ENCODE measurements at places on chromosomes 12 and 14.

DNA sequence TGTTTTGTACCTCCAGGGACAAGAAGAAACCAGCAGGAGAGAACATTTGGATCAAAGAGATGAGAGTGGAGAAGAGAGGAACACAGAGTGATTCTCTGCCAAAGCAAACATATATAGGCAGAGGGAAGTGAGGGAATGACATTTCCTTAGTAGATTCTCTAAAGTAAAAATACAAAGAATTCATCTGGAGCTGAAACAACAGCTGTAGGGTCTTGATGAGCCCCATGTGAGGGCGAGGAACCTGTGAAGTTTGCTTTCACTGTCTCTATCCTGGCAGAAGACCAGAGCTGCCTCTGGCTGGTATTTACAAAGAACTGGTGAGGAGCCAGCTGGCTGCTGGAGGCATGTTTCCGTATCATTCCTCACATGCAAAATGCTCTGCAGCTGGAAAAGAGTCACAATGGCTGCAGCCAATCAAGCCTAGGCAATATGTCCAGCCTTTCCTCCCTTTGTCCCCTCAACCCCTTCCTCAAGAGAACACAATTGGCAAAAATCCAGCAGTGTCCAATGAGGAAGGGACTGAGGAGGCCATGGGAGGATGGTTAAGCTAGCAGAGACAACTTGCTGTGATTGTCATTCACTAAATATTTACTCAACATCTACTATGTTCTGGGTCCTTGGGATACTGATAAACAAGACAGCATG is 122.5 kb downstream of the PHLDA1 start:
- peak; percentile 73 for DNase-seq

DNA sequence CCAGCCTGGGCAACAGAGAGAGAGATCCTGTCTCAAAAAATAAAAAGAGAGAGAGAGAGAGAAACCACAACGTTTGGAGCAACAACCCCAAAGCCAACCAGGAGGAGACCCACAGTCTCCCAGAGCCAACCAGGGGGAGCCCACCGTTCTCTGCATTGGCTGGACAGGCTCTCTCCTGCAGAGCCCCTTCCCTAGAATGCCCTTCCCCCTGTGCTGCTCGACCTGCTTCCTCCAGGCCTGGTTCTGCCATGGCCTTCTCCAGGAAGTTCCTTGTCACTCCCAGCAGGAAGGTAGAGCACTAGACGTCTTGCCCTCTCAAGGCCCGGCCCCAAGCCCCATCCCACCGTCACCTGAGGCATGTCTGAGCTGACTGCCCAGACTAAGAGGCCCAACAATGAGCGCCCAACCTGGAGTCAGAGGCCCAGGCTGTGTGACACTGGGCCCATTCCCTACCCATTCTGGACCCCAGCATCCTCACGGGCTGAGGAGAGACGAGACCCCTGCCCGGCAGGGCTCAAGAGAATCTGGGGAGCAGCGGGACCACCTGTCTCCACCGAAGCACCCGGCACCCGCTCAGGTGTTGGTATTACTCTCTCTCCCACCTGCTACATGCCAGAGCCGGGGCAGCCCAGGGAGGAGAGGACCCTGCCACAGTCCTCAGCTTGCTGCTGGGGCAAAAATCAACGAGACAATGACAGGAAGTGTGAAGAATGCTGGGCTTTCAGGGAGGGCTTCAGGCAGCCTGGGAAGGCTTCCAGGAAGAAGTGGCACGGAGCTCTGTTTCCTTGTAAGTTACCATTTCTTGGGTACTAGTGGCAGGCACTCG is 61.2 kb downstream of the DIO3 start:
- DNase-seq = no peak

- no peak for DNase-seq
These were observed 1044.3 kb downstream of the BCL11B start for GRCh38 chr14:98227727-98228111.

DNA sequence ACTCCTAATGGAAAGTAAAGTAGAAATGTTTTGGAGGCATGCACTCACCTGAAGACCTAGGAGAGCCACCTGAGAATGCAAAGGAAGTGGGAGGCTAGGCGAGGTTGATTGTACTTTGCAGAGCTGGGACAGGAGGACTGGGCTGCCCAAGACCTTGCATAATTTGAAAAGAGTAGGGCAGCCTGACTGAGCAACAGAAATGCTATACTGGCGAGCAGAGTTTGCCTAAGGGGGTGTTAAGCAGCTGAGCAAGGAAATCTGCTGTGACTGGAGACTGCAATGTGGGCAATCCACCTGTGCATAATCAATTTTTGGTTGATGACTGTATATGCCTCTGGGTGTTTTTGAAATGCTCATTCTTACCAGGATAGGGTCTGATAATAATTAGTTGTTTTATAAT is 834.1 kb downstream of the TRHDE start:
- no peak for DNase-seq

- DNase-seq = peak; percentile 22
These were observed 62.7 kb downstream of the RBM19 start for GRCh38 chr12:113903381-113903863.

DNA sequence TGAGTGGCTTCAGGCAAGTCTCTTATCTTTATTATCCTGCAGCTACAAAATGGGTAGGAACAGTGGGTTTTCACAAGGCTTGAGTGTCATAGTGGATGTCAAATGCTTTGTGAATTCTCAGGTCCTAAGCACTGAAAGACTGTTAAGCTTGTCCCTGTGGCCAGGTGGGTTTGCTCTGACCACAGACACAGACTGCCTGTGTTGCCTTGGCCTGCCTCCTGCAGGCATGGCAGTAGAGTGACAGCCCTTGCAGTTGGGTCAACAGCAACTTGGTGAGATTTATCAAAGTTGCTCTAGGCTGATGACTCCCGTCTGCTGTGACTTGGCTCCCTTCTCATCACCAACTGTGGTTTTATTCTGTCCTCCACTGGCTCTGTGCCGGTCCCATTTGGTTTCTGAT is 520.0 kb upstream of the CCDC196 start:
- DNase-seq = no peak

- DNase-seq = no peak
These were observed 167.2 kb downstream of the ETNK1 start for GRCh38 chr12:22792138-22792537.

DNA sequence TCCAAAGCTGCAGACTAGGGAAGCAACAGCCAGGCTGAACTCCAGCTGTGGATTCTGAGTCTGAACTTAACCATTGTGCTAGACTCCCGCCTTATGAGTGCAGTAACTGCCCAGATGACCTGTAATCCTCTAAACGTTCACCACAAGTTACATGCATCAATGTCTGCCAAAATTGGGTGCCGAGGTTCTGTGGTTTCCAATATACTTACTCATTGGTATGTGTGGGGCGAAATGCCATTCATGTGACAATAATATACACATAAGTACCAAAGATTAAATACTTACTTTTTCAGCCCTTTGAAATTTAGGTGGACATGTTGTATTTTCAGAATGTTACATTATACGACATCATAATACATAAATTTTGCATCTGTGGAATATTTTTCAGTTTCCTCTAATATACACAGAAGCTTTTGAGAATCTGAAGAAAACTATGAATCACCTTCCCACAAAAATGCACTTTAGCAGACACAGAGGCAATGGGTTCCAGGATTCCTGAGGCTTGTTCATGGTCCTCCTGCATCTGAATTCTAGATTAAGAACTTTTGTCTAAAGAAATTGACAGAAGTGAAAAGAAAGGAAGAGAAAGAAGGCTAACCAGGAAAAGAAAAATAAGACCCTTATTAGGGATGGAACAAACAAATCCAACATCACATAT is 31.7 kb downstream of the GRIP1 start:
- DNase-seq = peak; percentile 98

- DNase-seq = peak; percentile 17
These were observed 88.0 kb upstream of the TMEM132C start for GRCh38 chr12:128178966-128179365.

DNA sequence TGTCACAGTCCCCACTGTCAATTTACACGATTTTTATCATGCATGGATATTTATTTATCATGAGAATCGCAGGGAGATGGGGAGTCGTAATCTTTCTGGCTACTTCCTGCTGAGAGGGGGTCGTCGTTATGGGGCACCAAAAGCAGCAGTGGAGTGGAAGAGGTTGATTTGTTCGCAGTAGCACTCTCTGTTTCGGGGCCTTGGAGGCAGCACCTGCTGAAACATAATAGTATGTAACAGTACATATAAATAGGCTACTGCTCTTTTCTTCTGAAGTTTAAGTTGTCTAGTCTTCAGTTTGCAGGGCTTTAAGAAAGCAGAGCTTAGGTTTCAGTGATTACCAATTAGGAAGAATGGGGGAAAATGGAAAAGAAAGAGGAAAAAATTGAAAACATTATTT is 3.8 kb downstream of the SOAT2 start:
- no peak for DNase-seq

DNA sequence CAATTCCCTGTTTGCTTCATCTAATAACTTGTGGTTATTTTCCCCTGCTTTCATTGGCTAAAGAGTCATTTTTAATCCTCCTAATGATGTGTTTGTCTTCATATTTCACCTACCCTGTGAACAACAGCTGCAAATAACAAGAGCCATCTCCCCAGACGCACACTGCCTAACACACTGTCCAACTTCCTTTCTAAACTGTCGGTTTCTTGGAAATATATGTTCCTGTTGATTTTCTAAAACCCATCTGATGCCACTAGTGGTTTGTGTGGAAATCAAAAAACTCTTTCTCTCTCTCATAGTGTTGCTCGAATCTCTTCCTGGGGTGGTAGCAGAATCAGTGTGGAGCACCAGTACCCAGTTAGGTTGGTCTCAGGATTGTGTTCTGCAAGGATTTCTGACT is 226.9 kb downstream of the EPS8 start:
- no peak for DNase-seq

DNA sequence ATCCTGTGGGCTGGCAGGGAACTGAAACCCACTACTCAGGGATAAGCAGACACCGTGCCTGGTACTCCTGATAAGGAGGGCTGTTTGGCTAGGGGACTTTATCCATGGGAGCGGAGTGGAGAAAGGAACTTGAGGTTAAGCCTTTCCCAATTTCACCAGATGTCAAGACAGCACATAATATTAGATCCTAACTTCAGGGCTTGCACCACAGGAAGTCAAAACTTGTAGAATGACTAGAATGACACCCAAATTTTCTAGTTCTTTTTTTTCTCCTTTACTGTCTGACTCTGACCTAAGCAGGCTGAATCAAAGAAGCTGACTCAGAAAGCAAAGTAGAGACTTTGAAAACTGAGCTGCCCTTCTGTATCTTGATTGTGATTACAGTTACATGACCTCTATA is 7.1 kb upstream of the CGRRF1 start:
- peak; percentile 28 for DNase-seq

GRCh38 chr14:36655963-36656686 is 5.5 kb upstream of the PAX9 start:
- no peak for DNase-seq

GRCh38 chr14:90820958-90821357 is 4.7 kb upstream of the TTC7B start:
- DNase-seq = peak; percentile 39

DNA sequence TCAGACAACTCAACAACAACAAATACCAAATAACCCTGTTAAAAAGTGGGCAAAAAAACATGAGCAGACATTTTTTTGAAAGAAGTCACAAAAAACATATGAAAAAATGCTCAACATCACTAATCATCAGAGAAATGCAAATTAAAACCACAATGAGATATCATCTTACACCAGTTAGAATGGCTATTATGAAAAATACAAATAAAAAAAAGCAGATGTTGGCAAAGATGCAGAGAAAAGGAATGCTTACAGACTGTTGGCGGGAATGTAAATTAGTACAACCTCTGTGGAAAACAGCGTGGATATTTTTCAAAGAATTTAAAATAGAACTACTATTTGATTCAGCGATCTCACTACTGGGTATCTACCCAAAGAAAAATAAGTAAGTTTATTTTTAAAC is 114.0 kb downstream of the SLC38A4 start:
- peak; percentile 67 for DNase-seq

GRCh38 chr12:79056775-79057174 is 192.2 kb downstream of the SYT1 start:
- peak; percentile 59 for DNase-seq

DNA sequence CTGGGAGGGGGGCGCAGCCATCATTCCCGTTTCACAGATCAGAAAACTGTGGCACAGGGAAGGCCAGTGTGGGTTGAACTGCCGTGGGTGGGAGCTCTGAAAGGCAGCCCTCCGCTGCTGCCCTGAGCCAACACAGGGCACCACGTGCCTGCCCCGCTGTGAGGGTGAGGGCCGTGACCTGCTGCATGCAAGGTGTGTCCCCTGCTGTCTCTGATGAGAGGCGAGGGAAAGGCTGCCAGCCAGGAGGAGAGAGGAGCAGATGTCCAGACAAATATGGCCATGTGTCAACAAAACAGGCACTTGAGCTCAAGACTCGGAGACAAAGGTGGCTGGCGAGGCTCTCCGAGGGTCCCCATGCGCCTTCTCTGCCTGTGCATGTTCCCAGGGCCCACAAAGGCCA is 108.8 kb downstream of the RBM19 start:
- DNase-seq = no peak

- peak; percentile 70 for DNase-seq
These were observed 127.4 kb downstream of the KTN1 start for GRCh38 chr14:55707365-55707804.

- DNase-seq = no peak
These were observed 3.4 kb upstream of the TMEM229B start for GRCh38 chr14:67491741-67492507.

GRCh38 chr12:104499668-104500332 is 43.1 kb downstream of the CHST11 start:
- DNase-seq = no peak

DNA sequence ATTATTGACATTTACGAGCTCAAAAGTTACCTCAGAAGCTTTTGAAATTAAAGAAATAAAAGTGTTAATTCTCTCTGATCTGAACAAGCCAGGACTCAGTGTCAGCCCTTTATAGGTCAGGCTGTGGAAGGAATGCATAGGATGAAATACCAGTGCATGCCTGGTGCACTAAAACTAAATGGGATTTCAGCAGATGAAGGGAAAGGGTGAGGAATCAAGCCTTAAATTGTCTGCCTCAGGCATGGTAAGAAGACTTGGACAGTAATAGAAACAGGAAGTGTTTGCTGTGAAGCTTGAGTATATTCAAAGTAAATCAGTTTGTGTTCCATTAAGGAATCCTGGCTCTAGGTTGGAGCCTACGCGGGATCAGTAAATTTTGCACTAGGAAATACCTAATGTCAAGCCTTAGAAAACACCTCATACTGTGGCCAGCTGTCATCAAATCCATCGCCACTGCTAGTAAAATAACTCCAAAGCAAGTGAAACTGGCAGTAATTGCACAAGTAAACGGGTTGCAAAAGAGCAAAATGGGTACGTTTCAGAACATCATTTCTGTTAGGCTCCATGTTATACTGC is 76.3 kb downstream of the PDE3A start:
- no peak for DNase-seq

- no peak for DNase-seq
These were observed 109.0 kb downstream of the LRIG3 start for GRCh38 chr12:58811346-58811745.

GRCh38 chr12:76113800-76114757 is 29.6 kb upstream of the NAP1L1 start:
- DNase-seq = peak; percentile 39

- DNase-seq = no peak
These were observed 117.1 kb upstream of the PTPRB start for GRCh38 chr12:70754330-70754741.

GRCh38 chr12:98085046-98085755 is 430.2 kb upstream of the TMPO start:
- DNase-seq = peak; percentile 3
